Mammary epithelial cell (primary cell): ENCODE measurements at places on chromosomes 6 and 20. TPM values are rescaled to one million over a fixed set of nuclear protein-coding genes. Genes with fewer than 3 reads are reported as not detected.

DNA sequence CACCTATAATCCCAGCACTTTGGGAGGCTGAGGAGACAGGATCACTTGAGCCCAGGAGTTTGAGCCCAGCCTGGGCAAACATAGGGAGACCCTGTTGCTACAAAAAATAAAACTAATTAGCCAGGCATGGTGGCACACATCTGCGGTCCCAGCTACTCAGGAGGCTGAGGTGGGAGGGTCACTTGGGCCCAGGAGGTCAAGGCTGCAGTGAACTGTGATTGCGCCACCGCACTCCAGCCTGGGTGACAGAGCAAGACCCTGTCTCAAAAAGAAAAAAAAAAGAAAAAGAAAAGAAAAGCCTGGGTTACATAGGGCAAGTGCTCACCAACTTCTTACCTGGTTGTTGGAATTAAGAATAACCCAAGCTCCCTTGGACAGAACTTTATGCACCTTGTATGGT lies 14.6 kb upstream of the MYB start:
- no peak for DNase-seq

- no peak for DNase-seq
Measured at GRCh38 chr6:151493804-151494234, at the start of gene CCDC170. Gene CCDC170, plus strand, starts transcription at chr6:151494017. Its CDS starts 112 bp downstream, at chr6:151494129.

DNA sequence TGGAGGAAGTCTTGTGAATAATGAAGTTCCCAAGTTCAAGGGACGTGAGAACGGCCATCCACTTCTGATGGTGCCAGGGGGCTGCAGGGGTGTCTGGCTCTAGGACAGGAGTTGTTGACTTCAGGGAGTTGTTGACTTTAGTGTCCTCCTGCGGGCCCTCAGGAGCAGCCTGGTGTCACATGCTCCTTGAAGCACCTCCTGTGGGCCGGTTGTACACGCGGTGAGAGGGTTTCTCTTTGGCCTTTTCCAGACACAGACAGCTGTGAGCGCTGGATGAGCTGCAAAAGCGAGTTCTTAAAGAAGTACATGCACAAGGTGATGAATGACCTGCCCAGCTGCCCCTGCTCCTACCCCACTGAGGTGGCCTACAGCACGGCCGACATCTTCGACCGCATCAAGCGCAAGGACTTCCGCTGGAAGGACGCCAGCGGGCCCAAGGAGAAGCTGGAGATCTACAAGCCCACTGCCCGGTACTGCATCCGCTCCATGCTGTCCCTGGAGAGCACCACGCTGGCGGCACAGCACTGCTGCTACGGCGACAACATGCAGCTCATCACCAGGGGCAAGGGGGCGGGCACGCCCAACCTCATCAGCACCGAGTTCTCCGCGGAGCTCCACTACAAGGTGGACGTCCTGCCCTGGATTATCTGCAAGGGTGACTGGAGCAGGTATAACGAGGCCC lies 77.8 kb downstream of the ISM1 start:
- no peak for DNase-seq

DNA sequence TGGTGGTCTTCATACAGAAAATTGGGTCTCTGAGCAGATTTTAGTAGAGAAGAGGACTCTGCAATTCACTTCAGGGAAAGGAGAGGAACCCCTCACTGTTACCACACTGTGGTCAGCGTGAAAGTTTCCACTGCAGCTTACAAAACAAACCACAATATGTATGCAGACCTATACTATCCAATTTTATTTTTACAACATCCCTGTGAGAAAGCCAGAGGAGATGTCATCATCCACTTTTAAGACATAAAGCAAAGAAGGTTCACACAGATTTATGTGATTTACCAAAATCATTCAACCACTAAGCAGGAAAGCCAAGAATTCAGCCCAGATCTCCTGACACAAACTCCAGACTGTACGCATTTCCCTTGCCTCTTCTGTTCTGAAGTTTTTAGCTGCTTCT lies 442.4 kb downstream of the FRK start:
- DNase-seq = no peak

The DEFB119 gene
- polyA plus RNA-seq = not detected

DNA sequence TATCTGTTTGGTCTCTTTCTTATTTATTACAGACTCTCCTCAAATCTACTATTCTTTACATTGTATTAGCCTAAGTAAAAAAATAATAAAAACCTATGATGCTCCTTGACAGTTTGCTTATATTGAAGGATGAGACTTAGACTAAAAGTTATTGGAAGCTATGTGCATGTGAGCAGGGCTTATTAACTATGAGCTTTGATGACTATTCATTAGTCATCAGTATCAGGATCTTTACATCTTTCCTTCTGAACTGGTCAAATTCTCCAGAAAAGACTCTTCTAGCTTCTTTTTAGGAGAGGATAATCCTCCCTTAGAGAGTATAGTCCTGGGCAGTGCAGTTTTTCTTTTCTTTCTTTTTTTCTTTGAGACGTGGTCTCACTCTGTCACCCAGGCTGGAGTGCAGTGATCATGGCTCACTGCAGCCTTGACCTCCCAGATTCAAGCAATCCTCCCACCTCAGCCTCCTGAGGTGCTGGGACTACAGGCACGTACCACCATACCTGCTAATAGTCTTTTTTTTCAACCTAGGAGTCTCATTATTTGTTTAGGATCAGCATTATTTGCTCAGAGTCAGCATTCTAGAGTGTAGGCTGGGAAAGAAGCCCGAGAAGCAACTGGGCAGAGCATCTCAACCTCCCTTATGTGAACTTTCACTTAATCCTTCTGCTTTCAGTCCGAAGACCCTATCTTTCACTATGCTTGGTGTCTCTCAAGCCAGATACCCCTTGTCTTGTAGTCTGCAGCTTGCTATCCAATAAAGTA lies 37.1 kb upstream of the YWHAB start:
- DNase-seq = peak; percentile 23

- no peak for DNase-seq
Measured at GRCh38 chr20:16111172-16111832, 461.9 kb downstream of the KIF16B start.

DNA sequence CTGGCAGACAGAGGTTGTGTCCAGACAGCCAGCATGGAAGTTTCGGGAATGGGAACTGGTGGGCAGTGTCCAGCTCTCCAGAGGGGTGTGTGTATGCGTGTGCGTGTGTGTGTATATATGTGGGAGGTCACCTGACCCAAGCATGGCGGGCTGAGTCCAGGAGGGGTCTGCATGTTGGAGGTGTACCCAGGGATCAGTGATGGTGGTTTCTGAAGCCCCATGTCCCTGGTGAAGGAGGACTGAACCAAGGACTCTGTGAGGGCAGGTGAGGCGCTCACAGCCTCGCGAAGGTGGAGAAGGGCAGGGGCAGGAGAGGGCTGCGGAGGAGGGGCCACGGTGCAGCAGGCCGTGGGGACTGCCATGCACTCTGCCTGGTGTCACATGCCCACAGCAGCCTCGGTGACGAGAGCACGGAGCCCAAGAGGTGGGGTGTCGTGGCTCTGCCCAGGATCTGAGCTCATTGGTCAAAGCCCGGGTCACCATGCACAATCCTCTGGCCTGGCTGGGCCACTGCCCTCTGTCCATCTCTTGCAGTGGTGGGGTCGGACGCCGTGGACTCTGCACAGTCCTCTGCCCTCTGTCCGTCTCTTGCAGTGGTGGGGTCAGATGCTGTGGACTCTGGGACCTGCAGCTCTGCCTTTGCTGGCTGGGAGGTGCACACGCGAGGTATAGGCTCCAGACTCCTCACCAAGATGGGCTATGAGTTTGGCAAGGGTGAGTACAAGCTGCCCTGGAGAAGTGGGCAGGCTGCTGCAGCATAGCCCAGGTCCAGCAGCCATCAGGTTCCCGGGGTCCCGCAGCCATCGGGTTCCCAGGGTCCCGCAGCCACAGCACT lies 2.1 kb upstream of the LIME1 start:
- DNase-seq = no peak

The C6orf52 gene
- 0.60 TPM for polyA plus RNA-seq

The POPDC3 gene
- polyA plus RNA-seq = 24.4 TPM

The POM121L2 gene
- polyA plus RNA-seq = not detected

The AGER gene
- 1.8 TPM for polyA plus RNA-seq

DNA sequence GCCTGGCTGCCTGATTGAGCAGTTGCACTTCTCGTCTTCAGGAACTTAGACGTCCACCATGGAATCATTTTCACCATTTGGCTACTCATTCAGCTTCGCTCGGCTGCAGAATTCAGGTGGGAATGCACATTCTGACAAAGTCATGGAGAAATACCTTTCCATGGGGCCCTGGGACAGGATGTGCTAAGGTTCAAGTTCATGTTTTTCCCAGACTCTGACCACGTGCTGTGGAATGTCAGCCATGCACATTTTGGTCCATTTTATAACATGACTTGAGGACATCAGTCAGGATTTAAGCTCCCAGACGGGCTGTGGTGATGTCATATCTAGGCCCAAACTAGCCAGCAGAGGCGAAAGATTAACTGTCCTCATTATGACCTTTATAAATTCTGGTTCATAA lies 205.3 kb downstream of the TBXT start:
- no peak for DNase-seq

- DNase-seq = no peak
Measured at GRCh38 chr20:24487240-24487639, 17.8 kb downstream of the SYNDIG1 start.

The SNX14 gene
- 53.4 TPM for polyA plus RNA-seq

GRCh38 chr20:32822225-32822624 lies 2.5 kb downstream of the MAPRE1 start:
- no peak for DNase-seq

- DNase-seq = no peak
Measured at GRCh38 chr6:9834233-9834632, 580.6 kb downstream of the TFAP2A start.

DNA sequence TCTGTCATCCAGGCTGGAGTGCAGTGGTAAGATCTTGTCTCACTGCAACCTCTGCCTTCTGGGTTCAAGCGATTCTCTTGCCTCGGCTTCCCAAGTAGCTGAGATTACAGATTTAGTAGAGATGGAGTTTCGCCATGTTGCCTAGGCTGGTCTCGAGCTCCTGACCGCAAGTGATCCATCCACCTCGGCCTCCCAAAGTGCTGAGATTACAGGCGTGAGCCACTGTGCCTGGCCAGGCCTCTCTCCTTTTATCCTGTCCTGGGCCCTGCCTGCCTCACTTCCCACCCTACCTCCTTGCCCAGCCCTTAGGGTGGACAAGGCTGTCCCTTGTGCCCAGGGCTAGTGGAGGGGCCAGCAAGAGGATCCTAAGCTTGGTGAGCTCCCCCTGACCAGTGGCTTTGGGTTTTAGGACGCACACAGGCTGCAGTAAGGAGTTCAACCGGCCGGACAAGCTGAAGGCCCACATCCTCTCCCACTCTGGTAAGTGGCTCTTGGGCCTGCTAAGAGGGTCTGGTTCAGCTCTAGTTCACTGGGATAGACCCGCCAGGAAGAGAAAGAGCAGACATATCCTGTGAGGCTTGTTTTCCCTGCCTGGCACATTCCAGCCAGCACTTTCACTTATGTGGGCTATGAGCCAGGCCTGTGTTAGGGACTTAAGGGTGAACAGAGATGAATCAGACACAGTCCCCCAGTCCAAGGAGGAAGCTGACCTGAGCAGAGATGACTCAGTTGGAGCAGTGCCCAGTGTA lies 21.9 kb upstream of the CHMP4B start:
- peak; percentile 98 for DNase-seq

The C6orf132 gene
- 9.5 TPM for polyA plus RNA-seq

DNA sequence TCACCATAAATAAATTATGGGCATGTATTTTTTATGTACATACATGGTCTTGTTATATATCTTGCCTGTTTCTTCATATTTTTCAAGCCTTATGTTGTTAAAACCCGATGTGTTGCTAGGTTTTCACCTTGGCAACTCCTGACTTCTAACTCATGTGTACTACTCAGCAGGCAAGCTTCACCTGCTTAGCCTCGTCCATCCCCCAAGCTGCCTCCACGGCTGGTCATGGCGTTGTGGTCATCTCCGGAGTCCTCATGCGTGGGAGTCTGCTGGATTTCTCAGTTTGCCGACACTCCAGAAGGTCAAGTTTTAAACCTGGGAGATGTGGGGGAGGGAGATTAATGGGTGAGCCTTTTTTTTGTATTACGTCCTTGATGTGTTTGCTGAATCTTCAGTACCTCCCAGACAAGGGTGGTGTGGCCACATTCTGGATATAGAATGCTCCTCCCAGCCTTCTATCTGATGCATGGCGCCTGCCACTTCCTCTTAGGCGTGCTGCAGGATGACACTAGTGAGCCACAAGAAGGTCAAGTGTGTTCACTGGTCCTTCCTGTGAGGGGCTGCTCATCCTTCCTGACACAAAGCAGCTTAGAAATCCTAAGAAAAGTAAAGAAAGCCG lies 26.6 kb upstream of the EDN3 start:
- DNase-seq = no peak

- no peak for DNase-seq
Measured at GRCh38 chr20:61106438-61106837, 145.6 kb upstream of the CDH4 start.
